Uterine smooth muscle cell (primary cell): ENCODE measurements at places on chromosomes 2 and 18. TPM values are rescaled to one million over a fixed set of nuclear protein-coding genes. Genes with fewer than 3 reads are reported as not detected.

The MYOM1 gene
- total RNA-seq, result 0.22 and 0.62 TPM in 2 replicates

The SAG gene
- not detected in 2 replicates for total RNA-seq

The KIAA2012 gene
- total RNA-seq, result not detected in 2 replicates

The ANXA4 gene
- total RNA-seq, result 17.2 and 36.2 TPM in 2 replicates

The MAIP1 gene
- 19.6 and 24.1 TPM in 2 replicates for total RNA-seq

The ASPRV1 gene
- total RNA-seq, result 0.11 and 0.12 TPM in 2 replicates

The FBXO48 gene
- total RNA-seq, result 0.37 and 0.66 TPM in 2 replicates

The SERPINB3 gene
- total RNA-seq, result not detected in 2 replicates

The ATRAID gene
- 140 and 237 TPM in 2 replicates for total RNA-seq

The FANCL gene
- 21.1 and 38.3 TPM in 2 replicates for total RNA-seq

The CXXC1 gene
- 36.5 and 44.9 TPM in 2 replicates for total RNA-seq
